ENCODE measurements at places on chromosomes 7 and 10.

GRCh38 chr10:86362586-86363183 is 3.9 kb downstream of the GRID1 start:
- no peak for DNase-seq

- peak; percentile 2 for DNase-seq
Measured at GRCh38 chr7:131336956-131337355, 9.3 kb downstream of the MKLN1 start.

DNA sequence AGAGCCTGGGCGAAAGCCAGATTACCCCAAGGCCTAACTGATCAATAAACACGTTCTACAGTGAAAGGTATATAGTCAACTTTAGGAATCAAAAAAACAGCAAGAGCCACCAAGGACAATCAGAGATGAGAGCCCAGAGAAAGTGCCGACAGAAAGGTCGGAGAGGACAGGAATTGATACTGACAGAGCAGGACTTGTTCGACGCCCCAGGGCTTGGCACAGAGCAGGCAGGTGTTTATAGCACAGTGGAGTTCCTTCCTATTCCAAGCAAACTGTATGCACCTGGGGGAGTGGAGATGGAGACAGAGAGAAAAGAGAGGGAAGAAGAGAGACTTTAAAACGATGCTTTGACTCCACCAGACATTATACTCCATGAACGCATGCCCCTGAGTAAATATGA is 39.5 kb downstream of the PPP1R3C start:
- DNase-seq: no peak

DNA sequence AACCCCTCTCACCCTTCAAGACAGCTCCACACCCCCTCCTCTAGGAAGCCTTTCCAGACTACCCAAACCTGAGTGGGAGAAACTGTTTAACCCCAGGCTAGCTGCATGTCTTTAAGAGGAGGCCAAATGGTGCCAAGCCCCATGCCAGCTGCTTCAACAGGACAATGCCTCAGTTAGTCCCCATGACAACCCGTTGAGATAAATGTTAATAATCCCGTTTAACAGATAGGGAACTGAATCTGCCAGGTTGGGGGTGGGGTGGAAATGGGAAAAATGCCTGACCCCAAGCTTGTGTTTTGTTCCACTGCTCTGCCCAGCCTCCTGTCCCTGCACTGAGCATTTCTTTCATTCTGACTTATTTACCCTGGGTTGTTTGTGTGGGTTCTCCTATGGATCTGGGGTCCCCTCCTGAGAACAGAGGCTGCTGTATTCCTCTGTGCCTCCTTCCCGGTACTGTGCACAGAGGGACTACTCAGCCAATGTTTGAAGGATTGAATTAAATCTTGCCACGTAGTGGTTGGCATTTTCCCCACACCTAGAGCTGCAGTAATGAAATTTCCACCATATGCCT is 452.6 kb upstream of the ZMIZ1 start:
- peak; percentile 11 for DNase-seq

DNA sequence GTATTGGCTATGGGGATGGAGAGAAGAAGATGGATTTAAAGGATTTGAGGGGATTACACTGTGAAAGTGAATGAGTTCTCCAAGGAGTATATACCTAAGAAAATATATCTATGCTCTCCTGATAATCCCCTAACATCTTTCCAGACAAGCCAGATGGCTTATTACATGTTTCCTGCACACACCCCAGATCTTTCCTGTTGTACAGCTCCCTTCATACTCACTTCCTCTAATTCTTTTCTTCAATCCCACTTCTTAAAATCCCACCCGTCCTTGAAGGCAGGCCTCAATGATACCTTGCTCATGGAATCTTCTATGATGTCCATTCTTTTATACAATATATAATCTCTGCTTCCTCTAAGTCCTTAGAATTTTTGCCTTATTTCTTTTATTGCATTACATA is 317.2 kb upstream of the DGKB start:
- no peak for DNase-seq

DNA sequence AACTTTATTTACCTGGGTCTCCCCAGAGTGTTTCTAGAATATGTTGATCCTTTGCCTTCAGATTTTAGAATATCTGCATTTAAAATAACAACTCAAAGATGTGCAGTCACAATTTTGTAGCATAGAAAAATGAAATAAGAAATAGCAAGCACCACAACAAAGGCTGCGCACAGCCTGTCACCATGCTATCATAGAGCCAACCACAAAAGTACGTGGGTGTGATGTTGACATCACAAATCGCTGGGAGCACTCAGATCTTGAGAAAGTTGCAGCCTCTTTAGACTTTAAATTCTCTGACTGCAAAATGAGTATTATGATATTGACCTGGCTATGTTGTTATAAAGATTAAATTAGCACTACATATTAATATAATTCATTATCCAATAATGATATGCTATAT is 177.9 kb downstream of the TNS3 start:
- DNase-seq: no peak

DNA sequence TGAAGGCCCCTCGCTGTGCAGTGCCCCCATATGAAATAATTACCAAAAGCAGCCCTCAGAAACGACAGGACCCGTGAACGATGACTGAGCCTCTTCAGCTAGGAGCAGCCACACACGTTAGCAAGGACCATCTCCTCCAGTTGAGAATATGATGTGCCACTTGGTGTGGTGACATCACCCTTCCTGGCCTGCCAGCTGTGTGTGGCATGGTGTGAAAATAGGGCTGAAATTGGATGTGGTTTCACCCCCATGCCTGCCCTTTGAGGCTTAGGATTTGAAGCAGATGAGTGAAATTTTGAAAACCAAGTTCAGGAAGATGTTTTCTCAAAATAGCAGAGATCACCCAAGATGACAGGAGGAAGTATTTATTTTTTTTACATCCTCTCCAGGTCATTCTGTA is 49.1 kb upstream of the BTBD16 start:
- no peak for DNase-seq

DNA sequence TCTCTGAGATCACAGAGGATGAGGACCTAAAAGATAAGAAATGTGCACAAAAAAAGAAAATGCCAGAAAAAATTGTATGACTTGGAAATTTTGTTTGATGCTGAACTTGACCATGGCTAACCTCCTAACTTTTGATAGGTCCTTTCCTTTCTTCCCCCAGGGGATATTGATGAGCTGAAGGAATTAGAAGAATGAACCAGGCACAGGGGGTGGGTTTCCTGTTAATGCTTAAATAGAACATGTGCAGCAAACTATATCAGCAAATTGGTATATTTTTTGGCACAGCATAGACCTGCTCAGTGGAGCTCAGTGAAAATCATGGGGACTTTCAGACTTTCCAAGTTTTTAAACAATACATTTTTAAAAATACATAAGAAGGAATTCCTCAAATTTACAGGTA is 300.7 kb downstream of the HDAC9 start:
- DNase-seq: no peak

DNA sequence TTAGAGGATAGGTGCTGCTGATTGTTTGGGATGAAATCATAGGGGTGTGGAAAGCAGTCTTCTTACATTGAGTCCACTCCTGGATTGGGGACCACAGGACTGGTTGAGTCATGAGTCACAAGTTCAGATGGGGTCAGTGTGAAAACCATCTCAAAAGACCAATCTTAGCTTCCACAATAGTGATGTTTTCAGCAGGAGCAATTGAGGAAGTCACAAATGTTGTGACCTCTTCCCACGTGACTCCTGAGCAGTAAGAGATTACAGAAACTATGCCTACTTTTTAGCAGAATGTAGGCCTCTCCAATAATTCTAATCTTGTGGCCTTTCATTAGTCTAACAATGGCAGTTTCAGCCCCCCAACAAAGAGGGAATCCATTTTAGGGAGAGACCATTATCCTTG is 256.9 kb upstream of the CDC14C start:
- no peak for DNase-seq

- DNase-seq: no peak
Measured at GRCh38 chr10:84340187-84340586, 11.8 kb downstream of the CCSER2 start.

GRCh38 chr10:122014652-122015248 is 25.8 kb downstream of the TACC2 start:
- no peak for DNase-seq

- DNase-seq: no peak
Measured at GRCh38 chr10:8462565-8462964, 408.1 kb downstream of the GATA3 start.

DNA sequence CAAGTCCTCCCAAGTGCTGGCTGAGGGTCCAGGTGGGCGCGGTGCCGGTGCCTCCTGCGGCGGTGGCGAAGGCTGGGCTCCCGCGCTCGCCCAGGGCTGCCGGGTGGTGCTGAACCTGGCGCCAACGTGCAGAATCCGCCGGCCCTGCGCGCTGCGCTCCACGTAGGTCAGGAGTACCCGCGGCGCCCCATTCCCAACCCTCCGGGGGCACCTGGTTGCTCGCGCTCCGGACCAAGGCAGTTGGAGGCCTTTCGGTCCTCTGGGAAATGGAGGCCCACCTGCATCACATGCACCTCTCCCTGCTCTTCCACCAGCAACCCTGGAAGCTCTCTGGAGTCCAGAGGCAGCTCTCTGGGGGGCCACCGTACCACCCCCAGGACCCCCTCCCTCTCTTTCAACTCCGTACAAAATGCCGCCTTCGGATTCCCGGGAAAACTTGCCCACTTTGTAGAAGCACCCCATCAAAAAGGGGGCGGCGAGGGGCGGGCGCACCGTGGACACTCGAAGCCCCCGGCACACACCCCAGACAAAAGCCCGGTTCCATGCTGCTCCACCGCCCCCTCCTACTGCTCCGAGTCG is 745 bp downstream of the SLC16A9 start:
- DNase-seq: peak; percentile 25

DNA sequence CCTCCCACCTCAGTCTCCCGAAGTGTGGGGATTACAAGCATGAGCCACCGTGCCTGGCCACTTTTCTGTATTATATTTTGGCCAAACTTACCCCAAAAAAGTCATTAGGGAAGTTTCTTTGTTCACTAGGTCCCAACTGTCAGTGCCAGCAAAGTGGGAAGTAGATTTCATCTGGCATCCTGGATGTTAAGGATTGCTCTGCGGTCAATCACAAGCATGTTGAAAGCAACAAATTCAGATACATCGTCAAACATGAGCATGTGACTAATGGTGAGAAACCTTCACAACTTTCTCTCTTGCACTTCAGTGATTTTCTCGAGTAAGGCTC is 14.3 kb upstream of the LRRC17 start:
- no peak for DNase-seq

DNA sequence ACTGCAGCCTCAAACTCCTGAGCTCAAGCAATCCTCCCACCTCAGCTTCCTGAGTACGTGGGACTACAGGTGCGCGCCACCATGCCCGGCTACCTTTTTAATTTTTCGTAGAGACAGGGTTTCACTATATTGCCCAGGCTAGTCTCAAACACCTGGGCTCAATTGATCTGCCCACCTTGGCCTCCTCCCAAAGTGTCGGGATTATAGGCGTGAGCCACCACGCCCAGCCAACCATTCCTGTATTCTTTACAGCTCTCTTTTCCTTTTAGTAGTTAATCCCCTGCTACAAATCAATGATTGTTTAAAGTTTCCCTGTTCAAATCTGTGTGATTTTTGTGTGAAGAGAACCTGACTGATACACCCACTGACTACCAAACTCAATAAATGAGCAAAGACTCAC is 75.4 kb upstream of the SVIL start:
- no peak for DNase-seq
